Astrocyte of the cerebellum (primary cell): ENCODE measurements at places on chromosomes 7 and 10.

- no peak for DNase-seq
Measured at GRCh38 chr10:100524206-100524605, 4.5 kb upstream of the SEC31B start.

DNA sequence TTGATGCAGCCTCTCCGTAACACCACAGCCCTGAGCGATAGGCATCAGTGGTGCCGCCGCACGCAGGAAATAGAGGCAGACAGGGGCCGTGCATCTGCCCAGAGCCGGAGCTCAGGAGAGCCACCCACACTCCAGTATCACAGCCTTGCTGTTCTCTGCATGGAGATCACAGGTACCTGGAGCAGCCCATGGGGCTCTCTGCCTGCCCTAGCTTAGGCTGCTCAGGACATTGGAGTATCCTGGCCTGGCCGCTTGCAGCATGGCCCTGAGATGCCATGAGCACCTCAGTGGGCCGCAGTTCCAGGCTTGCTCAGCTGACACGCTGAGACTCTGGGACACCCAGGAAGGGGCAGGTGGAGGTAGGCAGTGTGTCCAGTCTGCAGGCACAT lies 47.0 kb downstream of the ELFN1 start:
- no peak for DNase-seq

GRCh38 chr7:150453181-150453580 lies 2.8 kb downstream of the GIMAP8 start:
- no peak for DNase-seq

DNA sequence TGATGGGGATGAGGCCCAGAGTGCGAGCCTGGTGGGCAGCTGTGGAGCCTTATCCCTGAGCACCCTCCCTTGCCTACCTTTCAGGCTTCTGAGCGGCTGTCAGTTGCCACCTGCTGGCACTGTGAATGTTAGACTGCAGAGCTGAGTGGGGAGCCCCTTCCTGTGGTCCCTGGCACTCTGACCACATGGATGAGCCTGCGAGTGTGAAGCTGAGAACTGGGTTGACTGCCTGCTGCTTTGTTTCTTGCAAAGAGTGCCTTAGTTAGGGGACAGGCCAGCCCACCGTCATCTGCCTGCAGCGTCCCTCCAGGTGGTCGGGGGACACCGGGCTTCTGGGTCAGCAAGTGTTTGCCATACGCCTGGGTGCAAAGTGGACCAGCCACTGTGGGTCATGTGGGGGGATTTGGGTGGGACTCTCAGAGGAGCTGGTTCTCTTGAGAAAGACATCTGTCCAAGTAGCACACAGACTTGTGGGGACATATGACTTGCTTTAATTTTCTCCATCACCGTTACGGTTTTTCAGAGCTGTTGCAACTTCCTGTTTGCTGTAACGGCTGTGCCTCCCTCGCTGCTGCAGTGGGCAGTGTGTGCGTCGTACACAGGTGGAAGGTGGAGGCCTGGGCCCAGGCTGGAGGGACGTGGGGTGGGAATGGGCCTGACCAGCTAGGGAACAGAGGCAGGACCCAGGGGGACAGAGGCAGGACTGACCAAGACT lies 13.7 kb downstream of the INPP5A start:
- DNase-seq, result no peak

DNA sequence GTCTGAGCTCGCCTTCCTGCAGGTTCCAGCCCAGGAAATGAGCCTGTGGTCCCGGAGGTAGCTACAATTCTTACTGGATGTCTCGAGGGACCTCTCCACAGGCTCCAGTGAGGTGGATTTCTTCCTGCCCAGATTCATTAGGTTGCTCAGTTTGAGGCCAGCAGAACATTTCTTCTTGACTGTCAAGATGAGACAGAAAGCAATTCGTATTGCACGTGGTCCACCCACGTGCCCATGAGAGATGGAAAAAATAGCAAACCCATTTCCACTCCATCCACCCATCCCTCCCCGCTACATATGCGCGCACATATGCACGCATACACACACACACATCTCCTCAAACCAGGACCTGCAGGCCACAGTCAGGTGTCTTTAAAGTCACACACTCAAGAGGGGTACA lies 68.7 kb downstream of the VWA2 start:
- DNase-seq, result no peak

GRCh38 chr10:7872041-7872442 lies 53.7 kb downstream of the TAF3 start:
- no peak for DNase-seq

DNA sequence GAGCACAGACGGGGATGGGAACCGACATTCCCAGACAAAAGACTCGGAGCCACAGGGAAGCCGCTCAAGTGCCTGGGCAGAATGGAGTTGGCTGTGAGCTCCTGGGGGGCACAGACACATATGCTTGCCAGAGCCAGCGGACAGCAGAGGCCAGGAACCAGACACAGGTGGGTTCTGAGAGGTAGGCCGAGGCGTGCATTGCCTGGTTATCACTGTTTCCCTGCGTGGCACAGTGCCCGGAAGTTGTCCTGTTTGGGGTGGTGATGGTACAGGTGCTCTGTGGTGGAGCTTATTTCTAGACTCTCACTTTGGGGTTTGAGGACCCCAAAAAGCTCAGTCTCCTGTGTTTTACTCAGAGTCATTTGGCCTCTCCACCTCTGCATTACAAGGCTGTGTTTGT lies 2.5 kb downstream of the PALD1 start:
- DNase-seq, result no peak

GRCh38 chr10:22683140-22683389 lies 31.3 kb downstream of the PIP4K2A start:
- no peak for DNase-seq
